ENCODE measurements at places on chromosomes 16 and 17.
A peak's percentile ranks its signal among the peaks of the same experiment; 100 is the strongest.

DNA sequence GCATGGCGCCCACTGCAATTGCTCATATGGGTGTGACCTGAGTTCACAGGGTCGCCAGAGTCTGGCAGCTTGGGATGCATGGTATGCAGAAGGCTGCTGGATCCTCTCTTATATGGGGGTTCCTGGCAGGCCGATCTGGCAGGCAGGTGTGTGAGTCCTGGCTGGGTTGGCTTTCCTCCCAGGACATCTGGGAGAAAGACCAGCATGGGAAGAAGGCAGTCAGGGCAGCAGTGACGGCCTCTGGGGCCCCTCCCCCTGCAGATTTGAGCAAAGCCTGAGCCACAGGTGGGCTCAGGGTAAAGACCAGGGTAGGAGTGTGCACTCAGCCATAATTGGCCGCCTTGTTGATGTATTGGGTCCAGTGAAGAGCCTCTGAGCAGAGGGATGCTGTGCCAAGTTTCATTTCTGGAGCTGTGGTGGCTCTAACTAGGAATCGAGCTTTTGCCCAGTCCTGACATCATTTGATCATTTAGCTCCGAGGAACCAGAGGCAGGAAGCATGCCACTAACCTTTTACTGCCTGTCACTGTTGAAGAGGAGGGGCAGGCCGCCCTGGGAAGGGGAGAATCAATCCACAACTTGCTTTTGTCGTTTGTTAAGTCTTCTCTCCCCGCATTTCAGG, 174.3 kb downstream of the CCDC182 start:
- DNase-seq, result no peak

- no peak for DNase-seq
Observed at GRCh38 chr17:67076290-67076689, 31.9 kb downstream of the CACNG1 start.

- DNase-seq, result no peak
Observed at GRCh38 chr17:47267354-47267828, 13.8 kb downstream of the ITGB3 start.

DNA sequence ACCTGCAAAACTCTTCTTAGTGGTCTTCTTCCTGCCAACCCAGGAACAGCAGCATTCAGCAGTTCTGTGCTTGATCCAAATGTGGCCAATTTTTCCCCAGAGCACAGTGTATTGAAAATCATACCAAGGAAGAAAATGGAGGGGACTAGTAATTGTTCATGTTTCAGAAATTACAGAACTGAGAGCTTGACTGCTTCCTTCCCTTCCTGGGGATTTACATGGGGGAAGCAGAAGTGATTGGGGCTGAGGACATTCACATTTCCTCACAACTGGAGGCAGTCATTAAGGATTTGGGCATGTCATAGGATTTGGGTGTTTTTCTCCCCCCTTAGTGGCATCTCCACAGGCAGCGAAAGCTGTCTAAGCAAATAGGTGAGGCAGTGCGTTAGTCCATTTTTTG, 19.7 kb downstream of the CIITA start:
- no peak for DNase-seq

- DNase-seq, result no peak
Observed at GRCh38 chr16:72985148-72985941, 62.6 kb downstream of the ZFHX3 start.

DNA sequence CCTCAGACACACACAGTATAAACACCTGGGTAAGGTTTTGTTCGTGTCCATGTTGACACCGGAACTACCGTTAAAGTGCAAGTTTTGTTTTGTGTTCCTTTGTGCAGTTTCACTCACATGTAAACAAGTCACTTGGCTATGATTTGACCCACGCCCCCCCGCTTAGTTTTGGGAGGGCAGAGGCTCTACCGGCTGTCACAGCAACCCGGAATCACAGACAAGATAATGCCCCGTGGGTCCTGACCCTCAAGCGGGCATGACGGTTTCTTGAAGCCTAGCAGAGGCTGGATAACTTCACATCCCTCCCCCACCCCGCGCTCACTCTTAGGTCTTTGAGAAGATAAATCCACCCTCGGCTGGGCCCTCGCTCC, 1.7 kb downstream of the RASD1 start:
- DNase-seq, result no peak

- DNase-seq, result no peak
Observed at GRCh38 chr17:69539781-69540319, 125.4 kb downstream of the MAP2K6 start.

- no peak for DNase-seq
Observed at GRCh38 chr17:61261001-61261637, 138.5 kb upstream of the TBX2 start.

GRCh38 chr16:54412777-54413455, 126.3 kb upstream of the IRX3 start:
- no peak for DNase-seq

GRCh38 chr16:85055493-85056210, 28.1 kb downstream of the KIAA0513 start:
- peak; percentile 71 for DNase-seq

DNA sequence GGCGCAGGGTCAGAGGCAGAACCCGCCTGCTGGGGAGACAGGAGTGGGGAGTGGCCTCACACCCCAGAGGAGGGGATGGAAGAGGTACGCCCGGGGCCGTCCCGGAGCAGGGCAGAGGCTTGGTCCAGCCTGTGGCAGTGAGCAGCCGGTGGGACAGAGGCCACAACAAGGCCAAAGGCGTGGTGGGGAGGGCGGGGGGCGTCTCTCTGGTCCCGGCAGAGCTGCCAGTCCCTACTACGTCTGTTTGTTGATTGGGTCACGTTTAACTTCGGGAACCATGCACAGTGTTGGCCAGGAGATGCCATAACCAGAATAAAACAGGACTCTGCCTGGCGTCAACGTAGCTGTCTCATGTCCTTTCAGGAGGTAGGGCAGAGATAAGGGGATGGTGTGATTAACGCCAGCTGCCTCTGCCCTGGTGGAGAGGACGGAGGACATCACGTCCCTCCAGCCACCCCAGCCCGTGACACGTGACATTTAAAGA, 192.8 kb downstream of the BANP start:
- no peak for DNase-seq

GRCh38 chr17:11342138-11342537, 101.1 kb downstream of the SHISA6 start:
- no peak for DNase-seq

DNA sequence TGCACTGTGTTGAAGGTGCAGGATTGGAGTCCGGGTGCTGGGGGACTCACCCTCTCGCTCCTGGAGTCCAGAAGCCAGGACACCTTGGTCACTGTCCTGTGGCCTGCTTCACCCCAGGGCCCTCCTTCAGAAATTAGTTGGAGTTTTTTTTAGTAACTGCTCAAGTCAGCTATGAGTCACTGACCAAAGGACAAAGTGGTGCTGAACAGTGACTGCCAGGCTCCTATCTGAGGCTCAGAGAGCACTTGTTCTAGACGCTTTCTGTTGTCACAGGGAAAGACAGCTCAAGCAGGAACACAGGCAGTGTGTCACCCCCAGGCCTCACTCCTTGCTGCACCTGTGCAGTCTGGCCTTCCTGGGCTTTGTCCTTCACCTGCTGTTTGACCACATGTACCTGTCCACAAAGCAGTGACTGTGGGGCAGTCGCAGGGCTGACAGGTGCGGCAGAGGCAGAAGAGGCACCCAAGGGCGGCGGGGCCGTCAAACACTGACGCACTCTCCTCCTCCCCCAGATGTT, 4.1 kb upstream of the FAAP100 start:
- DNase-seq, result no peak

GRCh38 chr17:70945386-70945785, 776.1 kb downstream of the KCNJ2 start:
- DNase-seq, result no peak

- DNase-seq, result no peak
Observed at GRCh38 chr16:52718046-52718445, 171.1 kb upstream of the TOX3 start.
